ENCODE measurements at places on chromosomes 6 and 20. TPM values are rescaled to one million over a fixed set of nuclear protein-coding genes. Genes with fewer than 3 reads are reported as not detected.

The SYNJ2 gene
- total RNA-seq: 17.4 TPM

GRCh38 chr6:13013681-13014503 lies 297.3 kb downstream of the PHACTR1 start:
- H3K27ac ChIP-seq: no peak overlapping the region
- no peak for DNase-seq
- no peak overlapping the region for H3K4me3 ChIP-seq
- H3K36me3 ChIP-seq: no peaks in the 10 kb centered on the region

GRCh38 chr6:153898360-153899059 lies 140.5 kb upstream of the OPRM1 start:
- no peaks in the 10 kb centered on the region for H3K4me1 ChIP-seq
- no peaks in the 10 kb centered on the region for H3K27me3 ChIP-seq
- no peak overlapping the region for H3K27ac ChIP-seq

DNA sequence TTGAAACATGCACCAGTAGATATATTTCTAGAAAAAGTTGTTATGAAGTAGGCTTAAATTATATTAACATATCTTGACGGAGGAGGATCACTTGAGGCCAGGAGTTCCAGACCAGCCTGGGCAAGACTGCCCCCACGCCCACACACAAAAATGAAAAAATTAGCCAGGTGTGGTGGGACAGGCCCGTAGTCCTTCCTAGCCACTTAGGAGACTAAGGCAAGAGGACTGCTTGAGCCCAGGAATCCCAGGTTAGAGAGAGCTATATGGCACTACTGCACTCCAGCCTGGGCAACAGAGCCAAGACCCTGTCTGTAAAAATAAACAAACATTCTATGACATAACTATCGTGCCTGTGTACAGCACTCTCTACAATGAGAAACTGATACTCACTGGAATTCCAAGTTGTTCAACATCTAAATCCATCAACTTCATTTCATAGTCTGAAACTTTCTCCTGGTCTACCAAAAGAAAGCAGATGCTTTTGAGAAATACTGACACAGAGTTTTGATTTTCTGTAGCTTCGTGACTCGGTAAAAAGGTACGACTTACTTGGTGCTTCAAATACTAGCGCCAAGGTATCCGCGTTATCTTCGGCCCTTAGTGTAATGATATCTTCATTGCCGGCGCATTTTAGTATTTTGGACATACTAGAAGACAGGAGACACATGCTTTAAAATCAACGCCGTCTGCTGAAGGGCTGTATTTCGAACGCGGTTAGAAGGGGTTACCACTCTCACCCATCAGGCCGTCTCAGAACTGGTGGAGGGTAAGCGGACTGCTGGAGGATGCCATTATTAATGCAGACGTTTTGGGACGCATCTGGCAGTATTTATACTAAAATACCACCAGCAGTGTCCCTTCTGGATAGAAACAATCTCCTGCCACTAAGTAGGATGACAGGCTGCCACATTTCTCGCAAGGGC lies 1.3 kb downstream of the PCNA start:
- peak overlapping the region; percentile 72 for H3K27ac ChIP-seq
- no peaks in the 10 kb centered on the region for H3K27me3 ChIP-seq
- H3K36me3 ChIP-seq: peaks cover 37% of the 10 kb centered on the region
- H3K4me1 ChIP-seq: peaks cover 35% of the 10 kb centered on the region
- no peak for DNase-seq
- peak overlapping the region; percentile 89 for H3K4me3 ChIP-seq

GRCh38 chr6:115276881-115277565 lies 783.7 kb downstream of the FRK start:
- no peaks in the 10 kb centered on the region for H3K4me1 ChIP-seq
- no peaks in the 10 kb centered on the region for H3K36me3 ChIP-seq
- no peak for DNase-seq
- H3K4me3 ChIP-seq: no peak overlapping the region
- H3K27ac ChIP-seq: no peak overlapping the region
- H3K27me3 ChIP-seq: no peaks in the 10 kb centered on the region

- H3K4me1 ChIP-seq: peaks cover 5% of the 10 kb centered on the region
- H3K4me3 ChIP-seq: no peak overlapping the region
- H3K36me3 ChIP-seq: no peaks in the 10 kb centered on the region
- DNase-seq: peak; percentile 63
- H3K27me3 ChIP-seq: no peaks in the 10 kb centered on the region
These were observed 33.8 kb upstream of the RREB1 start for GRCh38 chr6:7073821-7074525.

The KLC4 gene
- 57.0 TPM for total RNA-seq

The IPCEF1 gene
- 97.7 TPM for total RNA-seq

The BFSP1 gene
- 0.87 TPM for total RNA-seq

DNA sequence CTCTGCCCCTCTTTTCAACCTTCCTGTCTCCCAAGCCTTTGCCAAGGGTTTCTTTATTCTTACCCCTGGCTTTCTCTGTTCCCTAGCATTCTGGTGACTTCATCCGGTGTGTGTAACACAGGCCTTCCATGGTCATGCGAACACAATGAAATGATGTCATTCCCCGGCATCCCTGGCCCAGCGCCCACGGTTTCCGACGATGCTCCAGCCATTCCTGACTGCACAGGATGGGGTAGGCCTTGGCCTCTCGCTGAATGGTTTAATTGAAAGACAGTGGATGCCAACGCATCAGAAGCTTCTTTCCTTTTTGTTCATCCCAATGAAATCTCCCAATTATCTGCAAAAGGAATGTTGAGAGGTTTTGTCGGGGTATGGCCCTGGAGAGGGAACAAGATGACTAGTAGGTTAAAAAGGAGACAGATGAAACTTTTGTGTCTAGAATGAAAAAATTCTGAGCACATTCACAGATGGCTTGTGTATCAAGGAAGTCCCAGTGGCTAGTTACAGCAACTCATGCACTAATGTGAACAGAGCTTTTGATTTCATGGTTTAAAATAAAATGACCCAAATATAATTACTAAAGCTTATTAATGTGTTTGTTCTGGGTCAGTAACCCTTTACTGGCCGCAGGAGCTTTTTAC lies 655.0 kb downstream of the QKI start:
- H3K27me3 ChIP-seq: no peaks in the 10 kb centered on the region
- H3K36me3 ChIP-seq: no peaks in the 10 kb centered on the region
- H3K4me3 ChIP-seq: no peak overlapping the region
- no peaks in the 10 kb centered on the region for H3K4me1 ChIP-seq
- H3K27ac ChIP-seq: no peak overlapping the region

The CFAP61 gene
- not detected for total RNA-seq

The RSPO3 gene
- not detected for total RNA-seq

The GNAS-AS1 gene
- 1.1 TPM for total RNA-seq

- no peaks in the 10 kb centered on the region for H3K36me3 ChIP-seq
- peaks cover 23% of the 10 kb centered on the region for H3K4me1 ChIP-seq
- H3K27me3 ChIP-seq: no peaks in the 10 kb centered on the region
- no peak for DNase-seq
- no peak overlapping the region for H3K27ac ChIP-seq
These were observed 147.3 kb downstream of the DLL1 start for GRCh38 chr6:170143401-170144150.

DNA sequence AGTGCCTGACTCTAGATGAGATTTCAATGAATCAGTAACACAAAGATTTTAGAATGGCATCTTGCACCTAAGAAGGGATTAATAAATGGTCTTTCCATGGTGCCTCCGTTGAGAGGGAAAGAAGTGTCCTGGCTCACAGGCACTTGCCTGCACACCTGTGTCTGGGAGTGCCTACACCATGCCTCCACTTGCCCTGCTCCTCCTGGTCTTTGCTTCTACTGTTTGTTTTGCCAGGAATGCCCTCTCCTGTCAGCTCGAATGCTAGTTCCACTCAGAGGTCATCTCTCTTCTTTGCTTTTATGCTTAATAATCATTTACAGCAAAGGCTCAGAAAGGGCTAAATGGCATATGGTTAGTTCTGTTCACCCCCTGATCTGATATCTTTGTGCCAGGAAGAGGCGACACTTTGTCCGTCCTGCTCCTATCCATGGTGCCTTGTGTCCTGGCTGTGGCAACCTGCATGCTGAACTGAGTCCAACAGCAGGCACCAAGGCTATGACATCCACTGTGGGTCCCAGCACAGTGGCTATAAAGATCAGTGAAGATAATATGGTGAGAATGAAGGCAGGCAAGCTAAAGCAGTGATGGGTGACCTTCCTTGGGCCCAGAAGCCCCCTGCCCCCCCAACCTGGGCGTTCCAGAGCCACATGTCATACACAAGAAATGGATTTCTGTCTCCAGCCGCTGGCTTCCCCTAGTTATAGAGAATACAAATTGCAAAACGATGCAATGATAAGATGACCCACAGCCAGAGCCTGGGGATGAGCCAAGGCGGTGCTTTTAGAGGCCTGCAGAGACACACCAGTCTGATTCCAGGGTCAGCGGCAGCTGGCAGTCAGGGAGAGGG lies 1.4 kb downstream of the C6orf132 start:
- H3K36me3 ChIP-seq: no peaks in the 10 kb centered on the region
- H3K4me3 ChIP-seq: no peak overlapping the region
- H3K27me3 ChIP-seq: no peaks in the 10 kb centered on the region

The ZNF311 gene
- 0.33 TPM for total RNA-seq

GRCh38 chr6:20025681-20026080 lies 186.6 kb downstream of the MBOAT1 start:
- no peaks in the 10 kb centered on the region for H3K36me3 ChIP-seq
- peaks cover 15% of the 10 kb centered on the region for H3K4me1 ChIP-seq
- no peak overlapping the region for H3K27ac ChIP-seq
- no peaks in the 10 kb centered on the region for H3K27me3 ChIP-seq
- H3K4me3 ChIP-seq: no peak overlapping the region

The TMEM217 gene
- total RNA-seq: 1.4 TPM

The OLIG3 gene
- total RNA-seq: not detected

The GPX5 gene
- total RNA-seq: not detected

GRCh38 chr6:146357578-146358430 lies 185.8 kb upstream of the RAB32 start:
- no peaks in the 10 kb centered on the region for H3K4me1 ChIP-seq
- no peak overlapping the region for H3K27ac ChIP-seq
- no peak overlapping the region for H3K4me3 ChIP-seq
- no peaks in the 10 kb centered on the region for H3K36me3 ChIP-seq
- no peak for DNase-seq
- H3K27me3 ChIP-seq: no peaks in the 10 kb centered on the region

The C6orf15 gene
- not detected for total RNA-seq

The SCGN gene
- not detected for total RNA-seq

The PNPLA1 gene
- total RNA-seq: not detected

DNA sequence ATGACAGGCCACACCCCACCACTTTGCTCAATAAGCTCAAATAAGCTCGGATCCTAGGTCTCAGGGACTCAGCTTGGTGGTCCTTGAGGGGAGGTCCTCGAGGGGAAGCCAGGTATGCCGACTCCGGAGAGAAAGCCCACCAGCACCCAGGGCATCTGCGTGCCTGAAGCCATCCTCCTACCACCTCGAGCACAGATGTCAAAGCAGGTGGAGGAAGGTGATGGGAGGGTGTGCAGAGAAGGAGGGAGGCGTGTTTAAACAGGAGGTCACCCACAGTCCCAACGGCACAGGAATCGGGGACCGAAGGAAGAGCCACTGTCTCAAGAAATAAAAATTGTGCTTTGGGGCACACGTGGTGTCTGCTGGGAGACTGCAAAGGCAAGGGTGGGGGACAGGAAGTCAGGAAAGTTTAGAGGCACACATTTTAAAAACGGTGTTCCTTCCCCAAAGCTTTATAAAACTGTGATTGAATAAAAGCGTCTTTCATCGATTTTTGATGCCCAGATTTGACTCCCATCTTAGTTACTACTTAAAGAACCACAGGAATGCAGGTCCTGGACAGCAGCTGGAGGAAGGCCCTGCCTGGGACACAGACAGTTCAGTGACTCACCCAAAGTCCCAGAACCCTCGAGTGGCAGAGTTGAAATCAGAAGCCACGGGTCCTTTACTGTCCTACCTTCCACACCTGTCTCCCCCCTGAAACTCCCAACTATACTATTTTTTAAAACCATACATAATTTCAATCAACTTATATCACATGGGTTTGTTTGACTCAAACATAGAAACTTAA lies 221.0 kb upstream of the PDE10A start:
- H3K4me1 ChIP-seq: no peaks in the 10 kb centered on the region
- no peak overlapping the region for H3K27ac ChIP-seq
- no peak for DNase-seq
- H3K4me3 ChIP-seq: no peak overlapping the region
- no peaks in the 10 kb centered on the region for H3K36me3 ChIP-seq

GRCh38 chr20:63129991-63130657 lies 85.8 kb downstream of the YTHDF1 start:
- no peaks in the 10 kb centered on the region for H3K4me1 ChIP-seq
- no peak overlapping the region for H3K27ac ChIP-seq
- no peak overlapping the region for H3K4me3 ChIP-seq
- no peak for DNase-seq

The MYMX gene
- not detected for total RNA-seq

- DNase-seq: no peak
- H3K36me3 ChIP-seq: no peaks in the 10 kb centered on the region
- H3K27me3 ChIP-seq: no peaks in the 10 kb centered on the region
- H3K27ac ChIP-seq: no peak overlapping the region
These were observed 28.5 kb upstream of the KIF6 start for GRCh38 chr6:39753725-39754045.

- no peaks in the 10 kb centered on the region for H3K36me3 ChIP-seq
- H3K27ac ChIP-seq: no peak overlapping the region
- DNase-seq: no peak
- H3K27me3 ChIP-seq: no peaks in the 10 kb centered on the region
These were observed 205.7 kb downstream of the ANKRD60 start for GRCh38 chr20:58022711-58023110.

GRCh38 chr6:90393232-90393884 lies 96.7 kb upstream of the BACH2 start:
- no peak overlapping the region for H3K4me3 ChIP-seq
- peak; percentile 73 for DNase-seq
- peaks cover 30% of the 10 kb centered on the region for H3K4me1 ChIP-seq
- no peaks in the 10 kb centered on the region for H3K36me3 ChIP-seq
- H3K27ac ChIP-seq: no peak overlapping the region
- no peaks in the 10 kb centered on the region for H3K27me3 ChIP-seq

DNA sequence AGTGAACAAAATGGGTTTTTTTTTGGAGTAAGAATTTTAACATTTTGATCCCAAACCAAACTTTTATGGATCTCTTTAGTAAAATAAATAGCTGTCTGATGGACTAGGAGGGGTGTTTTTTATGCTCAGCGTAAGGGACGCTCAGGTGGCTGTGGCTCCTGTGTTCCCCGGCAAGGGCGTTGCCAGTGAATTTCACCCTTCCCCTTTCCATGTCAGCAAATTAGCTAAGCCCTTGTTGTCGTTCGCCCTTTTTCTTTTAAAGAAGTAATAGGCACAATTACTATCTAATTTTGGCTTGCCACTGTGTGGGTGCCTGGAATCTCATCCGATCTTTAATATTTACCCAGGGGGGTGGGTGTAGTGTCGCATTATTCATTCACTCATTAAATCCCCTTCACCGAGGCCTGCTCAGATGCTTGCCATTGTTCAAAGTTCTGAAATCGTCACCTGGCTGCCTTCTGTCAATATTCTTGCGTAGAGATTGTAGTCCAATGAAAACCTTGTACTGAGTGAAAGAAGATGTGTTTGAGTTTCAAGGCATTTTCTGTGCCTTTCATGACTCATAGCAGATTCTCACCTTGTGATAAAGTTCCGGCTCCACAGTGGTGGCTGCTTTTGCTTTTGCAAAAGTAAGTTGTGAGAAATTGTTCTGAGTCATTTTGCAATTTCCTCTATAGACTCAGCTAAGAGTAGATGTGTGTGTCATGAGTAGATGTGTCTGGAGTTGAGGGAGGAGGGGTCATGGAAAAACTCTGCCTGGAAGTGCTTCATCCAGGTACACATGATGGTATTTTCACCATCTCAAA lies 40.0 kb upstream of the CLDN20 start:
- H3K36me3 ChIP-seq: no peaks in the 10 kb centered on the region
- peaks cover 13% of the 10 kb centered on the region for H3K4me1 ChIP-seq
- H3K27me3 ChIP-seq: no peaks in the 10 kb centered on the region
- H3K27ac ChIP-seq: no peak overlapping the region
